ENCODE measurements at places on chromosomes 4 and X.

DNA sequence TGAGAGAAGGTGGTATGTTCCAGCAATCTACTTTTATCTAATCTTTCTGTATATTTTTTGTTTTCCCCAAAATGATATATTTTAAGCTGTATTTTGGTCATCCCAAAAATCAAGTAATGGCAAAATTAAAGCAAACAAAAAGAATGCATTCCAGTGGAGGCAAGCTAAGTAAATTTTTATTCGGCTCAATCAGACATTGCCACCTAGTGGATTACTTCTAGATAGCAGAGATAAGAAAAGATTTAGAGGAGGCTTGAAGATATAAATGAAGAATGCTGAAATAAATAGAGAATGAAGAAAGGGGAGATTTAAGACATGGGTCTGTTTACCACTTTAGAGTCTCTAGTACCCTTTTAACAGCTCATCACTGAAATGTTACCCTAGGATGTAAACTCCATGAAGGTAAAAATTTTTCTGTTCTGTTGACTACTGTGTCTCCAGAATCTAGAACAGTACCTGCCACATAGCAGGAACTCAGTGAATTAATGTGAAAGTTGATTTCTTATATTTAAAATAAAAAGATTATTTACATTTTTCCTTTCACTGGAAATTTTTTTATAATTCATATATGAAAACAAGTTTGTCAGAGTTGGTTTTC lies 110.9 kb upstream of the ANK2 start:
- peak; percentile 40 for DNase-seq

GRCh38 chr4:8038719-8039251 lies 99.1 kb upstream of the AFAP1 start:
- DNase-seq: no peak

DNA sequence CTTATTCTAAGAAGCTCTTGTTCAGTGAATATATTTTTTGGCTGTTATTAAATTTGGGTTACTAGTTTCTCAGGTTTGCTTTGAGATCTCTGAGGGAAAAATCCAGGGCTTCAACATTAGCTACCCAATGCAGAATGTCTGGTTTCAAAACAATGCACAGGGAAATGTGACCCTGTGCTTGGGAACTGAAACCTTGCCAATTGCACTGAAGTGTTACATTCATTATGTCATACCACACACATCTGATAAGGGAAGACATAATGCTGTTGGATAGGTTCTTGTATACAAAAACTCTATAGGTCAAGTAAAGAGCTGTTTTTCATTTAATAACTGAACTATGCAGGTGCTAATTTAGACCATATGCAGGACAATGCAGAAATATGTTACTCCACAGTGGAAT lies 345.3 kb upstream of the BMP3 start:
- no peak for DNase-seq

DNA sequence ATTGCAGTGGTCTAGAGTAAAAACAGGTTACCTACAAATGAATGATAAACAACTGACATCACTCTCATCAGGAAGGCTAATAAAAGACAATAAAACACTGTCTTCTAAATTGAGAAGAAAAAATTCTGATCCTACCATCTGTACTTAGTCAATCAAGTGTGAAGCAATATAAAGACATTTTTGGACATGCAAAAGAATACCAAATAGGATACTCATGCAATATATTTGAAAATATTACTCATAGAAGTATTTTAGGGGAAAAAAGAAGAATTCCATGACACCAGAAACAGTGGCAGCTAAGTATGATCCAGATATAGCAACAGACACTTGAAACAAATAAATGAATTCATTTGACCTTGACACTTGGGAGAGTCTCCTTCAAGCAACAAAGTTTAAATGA lies 63.8 kb upstream of the FAM120C start:
- no peak for DNase-seq

DNA sequence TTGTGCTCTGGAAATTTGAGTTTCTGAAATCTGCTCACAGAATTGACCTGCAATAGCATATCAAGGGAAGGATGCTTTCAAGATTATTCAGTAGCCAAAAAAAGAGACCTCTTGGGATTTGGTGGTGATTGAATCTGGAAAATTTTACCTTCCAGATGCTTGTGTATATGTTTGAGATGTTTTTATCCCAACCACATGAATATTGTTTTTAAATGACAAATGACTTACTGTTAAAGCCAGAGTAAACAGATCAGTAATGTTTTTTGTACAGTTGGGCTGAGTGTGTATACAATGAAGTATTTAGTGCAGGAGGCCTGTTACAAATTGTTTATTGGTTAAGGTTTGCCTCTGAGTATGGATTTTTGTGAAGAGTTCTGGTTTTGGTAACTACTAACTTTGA lies 126.5 kb downstream of the CBR4 start:
- no peak for DNase-seq

DNA sequence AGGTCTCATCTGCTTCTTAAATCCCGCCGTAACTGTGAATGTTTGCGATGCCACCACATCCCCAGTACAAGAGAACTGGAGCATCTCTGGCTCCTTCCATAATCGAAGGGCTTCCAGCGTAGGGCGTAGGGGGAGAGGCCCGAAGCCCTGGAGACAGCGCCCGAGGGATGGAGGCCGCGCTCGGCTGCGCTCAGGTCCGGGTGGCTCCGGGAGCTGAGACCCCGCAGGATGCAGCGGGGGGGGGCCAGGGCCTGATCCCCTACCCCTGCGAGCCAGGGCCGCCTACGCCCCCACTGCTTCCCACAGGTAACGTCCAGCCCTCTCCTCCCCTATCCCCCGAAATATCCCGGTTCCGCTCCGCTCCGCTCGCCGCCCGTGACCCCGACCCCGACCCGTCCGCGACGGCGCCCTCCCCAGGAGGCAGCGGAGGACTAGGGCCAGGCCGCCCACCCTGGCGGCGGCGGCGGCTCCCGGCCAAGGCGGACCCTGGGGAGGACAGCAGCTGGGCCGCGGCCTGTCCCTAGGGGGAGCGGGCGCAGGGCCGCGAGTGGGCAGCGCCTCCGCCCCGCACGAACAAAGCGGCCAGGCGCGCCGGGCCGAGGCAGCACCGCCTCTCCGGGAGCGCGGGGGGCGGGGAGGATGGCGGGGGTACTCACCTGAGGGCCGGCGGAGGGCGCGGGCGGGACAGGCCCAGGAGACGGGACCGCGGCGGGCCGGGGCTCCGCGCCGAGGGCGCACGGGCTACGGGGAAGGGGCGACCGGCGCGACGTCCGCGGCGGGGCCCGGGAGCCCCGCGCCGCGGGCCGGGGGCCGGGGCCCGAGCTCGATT lies 723 bp downstream of the WDFY3 start:
- peak; percentile 72 for DNase-seq

GRCh38 chr4:8892556-8893226 lies 21.1 kb upstream of the HMX1 start:
- DNase-seq: no peak

DNA sequence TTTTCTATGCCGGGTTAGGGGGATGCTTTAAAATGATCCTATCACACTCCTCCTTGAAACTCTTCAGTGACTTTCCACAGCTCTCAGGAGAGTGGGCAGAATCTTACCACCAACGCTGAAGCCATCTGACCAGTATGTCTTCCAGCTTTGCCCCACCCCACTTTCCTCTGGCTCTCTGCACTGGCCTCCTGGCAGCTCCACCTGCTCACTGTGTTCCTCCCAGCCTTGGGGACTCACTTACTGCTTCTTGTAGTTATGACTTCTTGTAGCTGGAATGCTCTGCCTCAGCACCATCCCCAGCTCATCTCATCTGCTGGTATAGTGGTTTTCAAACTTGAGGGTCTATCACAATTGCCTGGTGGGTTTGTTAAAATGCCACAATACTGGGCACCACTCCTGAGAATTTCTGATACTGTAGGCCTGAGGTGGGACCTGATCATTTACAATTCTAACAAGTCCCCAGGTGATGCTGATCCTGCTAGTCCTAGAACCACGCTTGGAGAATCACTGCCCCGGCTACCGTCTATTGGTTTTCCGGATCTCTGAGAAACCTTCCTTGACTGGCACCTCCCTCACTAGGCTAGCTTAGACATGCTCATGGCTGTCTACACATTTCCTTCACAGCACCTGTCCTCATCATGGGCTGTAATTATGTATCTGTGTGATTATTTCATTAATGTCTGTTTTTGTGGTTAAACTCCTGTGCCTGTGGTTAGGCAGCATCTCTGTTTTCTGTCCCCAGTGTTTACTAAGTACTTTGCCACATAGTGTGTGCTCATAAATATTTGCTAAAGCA lies 152.2 kb downstream of the MGST2 start:
- DNase-seq: no peak

GRCh38 chr4:109383823-109384222 lies 49.8 kb upstream of the SEC24B start:
- DNase-seq: no peak

DNA sequence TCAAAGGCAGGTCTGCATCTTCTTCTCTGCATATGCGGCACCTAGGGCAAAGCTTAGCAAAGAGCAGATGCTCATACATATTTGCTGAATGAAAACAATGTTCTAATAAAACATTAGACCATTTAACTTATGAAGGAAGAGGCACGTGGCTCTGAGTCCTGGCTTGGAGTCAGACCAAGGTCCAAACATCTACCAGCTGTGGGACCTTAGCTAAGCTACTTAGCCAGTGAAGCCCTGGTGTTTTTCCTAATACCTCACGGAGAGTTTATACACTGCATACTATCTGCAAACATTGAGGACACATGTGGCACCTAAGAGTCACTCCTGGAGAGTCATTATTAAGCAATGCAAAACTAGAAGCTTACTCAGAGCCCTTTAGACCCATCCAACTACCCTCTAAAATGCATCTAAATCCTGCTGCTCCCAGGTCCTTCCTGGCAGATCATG lies 9.0 kb downstream of the PDGFC start:
- DNase-seq: no peak

GRCh38 chrX:77595848-77596247 lies 148.7 kb downstream of the FGF16 start:
- DNase-seq: no peak

DNA sequence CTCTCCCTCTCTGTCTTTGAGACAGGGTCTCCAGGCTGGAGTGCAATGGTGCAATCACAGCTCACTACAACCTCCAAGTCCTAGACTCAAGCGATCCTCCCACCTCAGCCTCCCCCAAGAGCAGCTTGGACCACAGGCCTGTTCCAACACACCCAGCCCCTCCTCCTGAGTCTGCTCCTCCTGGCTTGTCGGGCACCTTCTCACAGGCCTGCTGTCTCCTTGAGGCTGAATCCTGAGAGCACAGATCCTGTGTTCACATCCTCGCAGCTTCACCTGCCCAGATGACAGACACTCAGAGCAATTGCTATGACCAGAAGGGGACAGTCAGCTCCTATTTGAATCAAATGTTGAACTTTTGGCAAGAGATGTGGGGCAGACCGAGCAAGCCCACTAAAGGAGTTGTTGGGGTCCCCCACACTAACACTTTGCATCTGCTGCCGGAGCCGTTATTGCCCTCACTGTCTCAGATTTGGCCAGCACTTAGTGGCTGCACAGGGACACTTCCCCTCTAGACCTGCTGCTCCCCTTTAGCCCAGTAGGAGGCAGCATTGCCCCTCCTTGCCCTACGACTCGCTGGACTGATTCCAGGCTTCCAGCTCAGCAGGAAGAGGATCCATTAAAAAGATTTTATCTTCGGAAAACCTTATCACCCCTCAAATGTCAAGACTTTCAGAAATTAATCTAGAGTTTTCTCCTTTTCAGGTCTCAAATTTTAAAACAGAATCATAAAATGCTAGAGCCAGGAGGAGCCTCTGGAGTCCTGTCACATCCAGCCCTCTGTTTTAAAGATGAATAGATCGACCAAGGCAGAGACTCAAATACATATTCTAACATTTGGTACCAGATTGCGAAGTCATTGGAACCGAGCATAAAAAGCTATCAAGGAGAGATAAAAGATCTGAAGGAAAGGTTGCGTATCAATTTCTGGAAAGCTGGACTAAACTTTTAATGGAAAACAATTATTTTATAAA lies 113.7 kb downstream of the USP46 start:
- peak; percentile 40 for DNase-seq

- DNase-seq: no peak
Measured at GRCh38 chr4:173415885-173416653, 17.2 kb upstream of the SCRG1 start.

Measured in SK-N-DZ (cell line).